Stimulated activated CD4-positive, alpha-beta T cell treated with anti-CD3 and anti-CD28 coated beads, Interleukin-15, amount 100 ng/mL, for 24 hours (primary cell): ENCODE measurements at places on chromosomes 4 and X.

- no peak for DNase-seq
Observed at GRCh38 chrX:124028182-124028581, 66.7 kb downstream of the STAG2 start.

- no peak for DNase-seq
Observed at GRCh38 chr4:17760626-17761025, 20.8 kb downstream of the FAM184B start.

GRCh38 chr4:17468619-17469221 is 43.2 kb downstream of the QDPR start:
- peak; percentile 8 for DNase-seq

DNA sequence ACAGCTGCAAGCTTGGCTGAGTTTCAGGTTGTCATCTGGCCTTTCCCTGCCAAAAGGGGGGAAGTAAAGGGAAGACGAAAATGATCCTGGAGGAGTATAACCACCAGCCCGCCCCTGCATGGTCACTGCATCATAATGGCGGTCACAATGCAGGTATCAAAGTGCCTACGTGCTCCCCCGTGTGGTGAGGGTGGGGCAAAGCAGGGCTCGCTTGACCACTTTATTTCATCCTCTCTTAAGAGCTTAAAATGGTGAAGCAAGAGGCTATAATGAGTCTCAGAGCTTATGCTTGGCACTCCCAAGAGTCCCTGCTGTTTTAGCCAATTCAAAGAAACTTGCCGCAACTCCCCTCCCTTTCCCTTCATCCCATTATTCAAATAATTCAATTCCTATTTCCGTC is 105.6 kb downstream of the APOOL start:
- DNase-seq, result no peak

DNA sequence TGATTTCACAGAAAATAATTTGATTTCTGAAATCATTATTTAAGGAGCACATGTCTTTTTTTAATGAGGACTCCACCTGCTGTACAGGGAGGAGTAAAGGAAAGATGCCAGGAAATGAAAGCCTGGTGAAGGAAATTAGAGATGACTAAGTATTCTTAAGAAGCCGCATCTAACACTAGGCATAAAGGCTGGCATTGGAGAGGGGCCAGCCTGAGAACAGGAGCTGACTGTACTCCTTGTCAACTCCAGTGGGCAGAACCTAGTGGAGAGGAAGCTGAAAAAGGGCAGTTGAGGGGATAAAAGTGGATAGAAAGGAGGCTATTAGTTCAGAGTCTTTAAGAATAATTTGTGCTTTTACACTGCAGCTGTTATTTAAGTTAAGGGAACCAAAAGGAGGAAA is 393.0 kb downstream of the PPP1R2C start:
- peak; percentile 6 for DNase-seq

GRCh38 chr4:152359208-152360044 is 176.5 kb downstream of the FBXW7 start:
- no peak for DNase-seq
